Tibial nerve (tissue), 4 donors: ENCODE measurements at places on chromosomes 6 and 20. TPM values are rescaled to one million over a fixed set of nuclear protein-coding genes. Genes with fewer than 3 reads are reported as not detected.

OOEP gene
- total RNA-seq: not detected

DSE gene
- 83.3 TPM for total RNA-seq

FRK gene
- 0.78 TPM for total RNA-seq

KCNQ5 gene
- total RNA-seq: not detected

VWA7 gene
- total RNA-seq: 0.39 TPM

LAMA5 gene
- 102 TPM for total RNA-seq

SCRT2 gene
- total RNA-seq: not detected

PTK6 gene
- 0.90 TPM for total RNA-seq

RPS10 gene
- 2,603 TPM for total RNA-seq

PRSS16 gene
- not detected for total RNA-seq

MOG gene
- total RNA-seq: not detected

GPX5 gene
- not detected for total RNA-seq

PDRG1 gene
- total RNA-seq: 10.3 TPM

FOXF2 gene
- 1.2 TPM for total RNA-seq

SAMD3 gene
- total RNA-seq: 0.78 TPM

ANGPT4 gene
- total RNA-seq: 1.2 TPM

SMOC2 gene
- 74.7 TPM for total RNA-seq

RPRD1B gene
- 28.5 TPM for total RNA-seq

DNAAF9 gene
- total RNA-seq: 28.8 TPM

SNX21 gene
- total RNA-seq: 253 TPM

GNMT gene
- total RNA-seq: 2.0 TPM

NOL7 gene
- 187 TPM for total RNA-seq

MRPS10 gene
- total RNA-seq: 30.6 TPM

IYD gene
- not detected for total RNA-seq

OR12D3 gene
- not detected for total RNA-seq

ZBTB12 gene
- 0.63 TPM for total RNA-seq

NRM gene
- total RNA-seq: 6.0 TPM

GPLD1 gene
- 2.7 TPM for total RNA-seq

EYA2 gene
- 15.5 TPM for total RNA-seq
